Neuronal stem cell (in vitro differentiated cells): ENCODE measurements at places on chromosomes 7 and 10.

DNA sequence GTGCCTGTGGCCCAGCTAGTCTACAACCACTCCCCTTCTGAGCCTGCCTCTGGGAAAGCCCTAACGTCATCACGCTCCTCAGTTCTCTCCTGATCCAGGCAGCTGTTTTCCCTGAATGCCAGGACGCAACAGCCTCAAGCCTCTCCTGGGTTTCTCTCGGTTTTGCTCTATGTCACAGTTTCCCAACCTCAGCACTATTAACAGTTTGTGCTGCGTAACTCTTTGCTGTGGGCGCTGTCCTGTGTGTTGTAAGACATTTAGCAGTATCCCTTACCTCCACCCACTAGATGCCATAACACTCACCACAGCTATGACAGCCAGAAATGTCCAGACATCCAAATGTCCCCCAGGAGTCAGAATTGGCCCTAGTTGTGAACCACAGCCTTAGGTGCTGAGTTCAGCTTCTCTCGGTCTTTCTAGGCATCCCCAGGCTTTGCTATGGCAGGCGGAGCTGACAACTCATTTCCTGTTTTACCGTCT, 226.3 kb upstream of the NPVF start:
- no peak for DNase-seq
- no peak overlapping the region for H3K27ac ChIP-seq
- no peak overlapping the region for H3K4me3 ChIP-seq
- no peaks in the 10 kb centered on the region for H3K27me3 ChIP-seq

- H3K27ac ChIP-seq: no peak overlapping the region
- no peaks in the 10 kb centered on the region for H3K27me3 ChIP-seq
- no peak overlapping the region for H3K4me3 ChIP-seq
- peak; percentile 20 for DNase-seq
- no peaks in the 10 kb centered on the region for H3K4me1 ChIP-seq
These were observed 174.8 kb upstream of the FZD1 start for GRCh38 chr7:91089382-91089963.

DNA sequence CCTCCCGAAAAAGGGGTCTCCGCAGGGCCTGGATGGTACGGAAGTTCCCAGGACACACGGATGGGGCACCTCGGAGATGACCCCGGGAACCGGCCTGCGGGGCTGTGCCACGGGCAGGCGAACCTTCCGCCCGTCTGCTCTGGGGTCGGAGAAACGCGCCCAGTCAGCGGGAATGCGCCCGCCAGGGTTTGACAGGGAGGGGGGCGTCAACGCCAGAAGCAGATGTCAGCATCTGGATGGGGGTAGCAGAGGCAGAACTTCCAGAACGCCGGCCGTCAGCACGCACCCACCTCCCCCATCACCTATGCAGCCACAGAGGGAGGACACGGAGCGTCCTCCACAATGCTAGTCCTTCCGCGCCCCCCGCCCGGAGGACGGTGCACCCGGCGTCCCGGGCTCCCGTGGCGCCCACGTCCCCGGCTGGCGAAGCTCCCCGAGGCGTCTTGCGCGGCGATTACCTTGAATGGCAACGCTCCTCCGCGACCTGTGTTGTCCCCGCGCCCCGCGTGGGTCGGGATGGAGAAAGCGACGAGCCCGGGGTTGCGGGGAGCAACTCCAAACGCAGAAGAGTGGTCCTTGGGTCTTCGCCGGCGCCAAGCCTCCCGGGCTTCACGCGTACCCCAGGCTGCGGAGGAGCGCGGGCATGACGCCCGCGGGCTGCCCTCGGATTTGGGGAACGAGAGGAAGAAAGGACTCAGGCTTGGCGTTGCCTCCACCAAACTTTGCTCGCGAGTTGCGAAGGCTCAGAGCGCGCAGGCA, 561 bp downstream of the FGFR2 start:
- DNase-seq: peak; percentile 45
- H3K4me1 ChIP-seq: peaks cover 22% of the 10 kb centered on the region
- H3K27ac ChIP-seq: no peak overlapping the region
- peak overlapping the region; percentile 68 for H3K4me3 ChIP-seq
- peaks cover 30% of the 10 kb centered on the region for H3K27me3 ChIP-seq

DNA sequence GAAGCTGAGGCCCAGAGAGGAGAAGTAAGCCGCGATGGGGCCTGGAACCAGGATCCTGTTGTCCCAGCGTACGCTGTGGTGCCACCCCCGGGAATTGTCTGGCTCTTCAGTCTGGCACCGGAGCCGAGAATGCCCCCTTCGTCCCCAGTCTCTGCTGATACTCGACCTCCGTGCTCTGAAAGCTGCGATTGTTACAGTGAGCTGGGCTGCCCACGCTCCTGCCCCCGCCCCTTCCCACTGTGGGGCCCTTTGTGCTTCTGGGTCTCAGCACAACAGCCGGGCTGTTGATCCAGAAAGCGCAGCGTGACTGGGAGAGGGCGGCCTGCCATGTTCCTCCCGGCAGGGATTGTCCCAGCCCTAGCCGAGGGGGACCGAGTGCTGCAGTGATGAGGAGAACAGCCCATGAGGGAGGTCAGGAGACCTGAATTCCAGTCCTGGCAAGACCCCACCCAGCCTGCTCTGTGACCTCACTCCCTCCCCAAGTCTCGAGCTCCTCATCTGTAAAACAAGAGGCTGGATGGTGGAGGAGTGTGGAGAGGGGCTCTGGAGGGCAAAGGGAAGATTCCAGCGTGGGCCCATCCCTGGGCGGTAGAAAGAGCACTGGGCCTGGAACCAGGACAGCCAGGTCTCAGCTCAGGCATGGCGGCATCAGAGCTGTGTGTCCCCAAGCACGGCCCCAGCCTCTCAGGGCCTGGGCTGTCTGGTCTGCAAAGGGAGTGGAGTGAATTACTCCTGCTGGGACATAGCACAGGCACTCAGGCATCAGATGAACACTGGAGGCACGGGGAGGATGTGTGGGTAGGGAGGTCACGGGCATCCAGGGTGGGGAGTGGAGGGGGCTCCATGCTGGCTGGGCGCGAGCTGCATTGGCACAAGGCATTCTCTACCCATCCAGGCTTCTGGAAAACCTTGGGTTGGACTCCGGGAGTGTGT, 43.6 kb downstream of the TSPAN15 start:
- DNase-seq: no peak
- H3K27ac ChIP-seq: no peak overlapping the region
- H3K4me3 ChIP-seq: no peak overlapping the region
- H3K4me1 ChIP-seq: no peaks in the 10 kb centered on the region
- no peaks in the 10 kb centered on the region for H3K36me3 ChIP-seq

- H3K4me1 ChIP-seq: no peaks in the 10 kb centered on the region
- H3K36me3 ChIP-seq: peaks cover 4% of the 10 kb centered on the region
- no peak overlapping the region for H3K4me3 ChIP-seq
- DNase-seq: no peak
- H3K27me3 ChIP-seq: no peaks in the 10 kb centered on the region
- no peak overlapping the region for H3K27ac ChIP-seq
These were observed 15.1 kb downstream of the UPF2 start for GRCh38 chr10:12027539-12027938.

DNA sequence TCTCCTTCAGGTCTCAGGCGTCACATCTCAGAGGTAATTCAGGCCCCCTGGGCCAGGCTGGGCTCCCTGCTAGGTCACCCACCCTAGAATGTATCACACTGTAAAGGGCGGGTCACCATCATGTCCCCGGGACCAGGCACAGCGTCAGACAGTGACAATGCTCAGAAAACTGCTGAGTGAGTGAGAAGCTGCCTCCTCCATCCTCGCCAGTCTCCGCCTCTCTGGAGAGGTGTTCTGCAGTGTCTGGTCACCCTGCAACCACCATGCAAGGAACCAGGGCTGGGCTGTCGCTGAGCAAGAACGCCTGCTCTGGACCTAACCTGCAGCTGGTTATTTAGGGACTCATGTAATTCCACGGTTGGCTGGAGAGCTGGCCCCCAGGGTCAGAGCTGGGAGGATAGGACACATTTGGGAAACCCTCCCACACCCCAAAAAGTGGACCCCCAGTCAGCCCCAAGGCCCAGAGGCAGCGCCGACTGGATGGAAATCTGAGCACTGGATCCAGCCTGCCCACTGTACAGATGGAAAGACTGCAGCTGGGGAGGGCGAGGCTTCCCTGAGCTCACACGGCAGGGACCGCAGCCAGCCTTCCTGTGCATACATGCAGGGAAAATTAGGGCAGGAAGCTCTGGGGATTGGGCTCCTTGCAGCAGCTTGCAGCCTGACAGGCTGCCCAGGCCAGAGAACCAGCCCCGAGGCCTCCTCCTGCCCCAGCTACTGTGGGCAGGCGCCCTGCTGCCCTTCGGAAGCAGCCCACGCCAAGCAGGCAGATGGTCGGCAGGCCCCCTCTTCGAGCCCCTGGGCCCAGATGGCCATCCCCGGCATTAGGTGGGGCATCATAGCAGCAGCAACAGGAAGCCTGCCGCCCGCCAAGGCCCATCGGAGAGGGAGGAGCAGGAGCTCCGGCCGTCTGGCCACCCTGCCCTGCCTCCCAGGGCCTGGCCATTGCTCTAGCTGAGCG, 105.4 kb upstream of the ZMIZ1 start:
- H3K4me3 ChIP-seq: no peak overlapping the region
- no peaks in the 10 kb centered on the region for H3K27me3 ChIP-seq
- H3K27ac ChIP-seq: no peak overlapping the region
- H3K36me3 ChIP-seq: no peaks in the 10 kb centered on the region

GRCh38 chr10:119637631-119638030, 13.5 kb upstream of the BAG3 start:
- no peak overlapping the region for H3K4me3 ChIP-seq
- no peak for DNase-seq
- no peaks in the 10 kb centered on the region for H3K4me1 ChIP-seq
- no peaks in the 10 kb centered on the region for H3K36me3 ChIP-seq

DNA sequence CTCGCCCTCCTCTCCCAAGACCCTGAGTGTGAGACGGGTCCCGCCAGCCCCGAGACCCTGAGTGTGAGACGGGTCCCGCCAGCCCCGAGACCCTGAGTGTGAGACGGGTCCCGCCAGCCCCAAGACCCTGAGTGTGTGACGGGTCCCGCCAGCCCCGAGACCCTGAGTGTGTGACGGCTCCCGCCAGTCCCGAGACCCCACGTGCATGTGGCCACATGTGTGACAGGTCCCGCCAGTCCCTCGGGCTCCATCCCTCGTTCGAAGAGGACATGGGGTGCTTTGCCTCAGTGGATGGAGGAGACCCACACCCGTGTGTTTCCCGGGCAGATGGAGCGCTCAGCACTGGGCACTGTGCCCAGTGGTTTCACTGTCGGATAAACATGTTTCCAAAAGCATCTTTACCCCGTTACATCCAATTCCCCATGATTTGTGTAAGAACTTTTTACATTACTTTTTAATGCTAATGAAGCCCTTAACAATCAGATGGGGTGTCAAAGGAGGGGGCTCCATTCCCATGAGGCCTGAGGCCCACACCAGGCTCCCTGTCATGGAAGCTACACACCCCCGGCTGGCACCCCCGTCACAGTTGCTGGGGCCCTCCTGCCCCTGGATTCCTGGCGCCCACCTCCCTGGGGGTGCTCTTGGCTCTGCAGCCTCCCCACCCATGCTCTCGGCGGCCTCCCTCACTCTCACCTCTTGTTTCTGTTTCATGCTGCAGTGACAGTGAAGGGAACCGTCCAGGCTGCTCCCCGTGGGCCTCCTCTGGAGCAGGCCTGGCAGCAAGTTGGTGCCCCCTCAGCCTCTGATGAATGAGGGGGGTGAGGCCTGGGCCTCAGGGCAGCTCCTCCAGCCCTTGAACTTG, 48.5 kb upstream of the CFAP46 start:
- DNase-seq: no peak
- H3K27me3 ChIP-seq: no peaks in the 10 kb centered on the region
- H3K4me3 ChIP-seq: no peak overlapping the region
- no peaks in the 10 kb centered on the region for H3K36me3 ChIP-seq

DNA sequence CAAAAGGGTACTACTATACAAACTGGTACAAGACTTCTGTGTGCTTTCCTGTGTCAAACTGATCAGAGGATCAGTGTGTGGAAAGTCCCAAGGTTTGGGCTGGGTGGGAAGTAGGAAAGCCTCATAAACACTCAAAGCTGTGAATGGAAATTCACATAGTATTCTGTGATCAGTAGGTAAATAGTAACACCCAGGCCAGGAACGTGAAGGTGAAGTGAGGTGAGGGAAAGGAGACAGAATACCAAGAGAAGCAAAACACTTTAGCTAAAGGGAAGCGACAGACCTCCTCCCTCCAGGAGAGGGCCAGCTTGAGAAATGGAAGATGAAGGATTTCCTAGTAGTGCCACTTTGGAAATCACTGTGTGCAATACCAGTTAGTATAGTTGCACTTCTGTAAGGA, 451.9 kb downstream of the KCNMA1 start:
- no peaks in the 10 kb centered on the region for H3K36me3 ChIP-seq
- no peak overlapping the region for H3K4me3 ChIP-seq
- no peak for DNase-seq
- no peaks in the 10 kb centered on the region for H3K4me1 ChIP-seq
- H3K27me3 ChIP-seq: no peaks in the 10 kb centered on the region
- H3K27ac ChIP-seq: no peak overlapping the region

- no peak overlapping the region for H3K27ac ChIP-seq
- H3K4me3 ChIP-seq: no peak overlapping the region
- DNase-seq: no peak
- H3K27me3 ChIP-seq: no peaks in the 10 kb centered on the region
- no peaks in the 10 kb centered on the region for H3K36me3 ChIP-seq
These were observed 4.9 kb downstream of the KIAA1217 start for GRCh38 chr10:24213881-24214280.

- H3K4me3 ChIP-seq: no peak overlapping the region
- H3K27me3 ChIP-seq: no peaks in the 10 kb centered on the region
- H3K27ac ChIP-seq: no peak overlapping the region
These were observed 71.7 kb downstream of the KIF20B start for GRCh38 chr10:89773081-89773480.

- no peaks in the 10 kb centered on the region for H3K36me3 ChIP-seq
- no peak for DNase-seq
- no peak overlapping the region for H3K27ac ChIP-seq
- no peak overlapping the region for H3K4me3 ChIP-seq
These were observed 490.4 kb upstream of the SEMA3A start for GRCh38 chr7:84684836-84685480.

DNA sequence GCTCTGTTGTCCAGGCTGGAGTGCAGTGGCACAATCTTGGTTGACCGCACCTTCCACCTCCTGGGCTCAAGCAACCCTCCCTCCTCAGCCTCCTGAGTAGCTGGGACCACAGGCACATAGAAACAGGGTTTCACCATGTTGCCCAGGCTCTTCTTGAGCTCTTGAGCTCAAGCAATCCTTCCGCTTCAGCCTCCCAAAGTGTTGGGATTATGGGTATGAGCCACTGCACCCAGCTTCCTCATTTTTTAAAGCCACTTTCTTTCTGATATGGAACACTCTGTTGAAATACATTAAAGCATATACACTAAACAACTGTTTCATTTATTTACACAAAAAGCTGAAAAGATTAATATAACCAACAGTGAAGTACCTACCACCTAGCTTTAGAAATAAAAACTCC, 117.2 kb downstream of the CLEC2L start:
- H3K27ac ChIP-seq: no peak overlapping the region
- no peaks in the 10 kb centered on the region for H3K27me3 ChIP-seq
- no peaks in the 10 kb centered on the region for H3K4me1 ChIP-seq
- no peak overlapping the region for H3K4me3 ChIP-seq

GRCh38 chr7:156305351-156305750, 335.2 kb upstream of the RNF32 start:
- H3K4me1 ChIP-seq: no peaks in the 10 kb centered on the region
- DNase-seq: no peak
- no peak overlapping the region for H3K4me3 ChIP-seq
- H3K27me3 ChIP-seq: no peaks in the 10 kb centered on the region
- no peaks in the 10 kb centered on the region for H3K36me3 ChIP-seq

GRCh38 chr7:141648276-141649114, 53.5 kb downstream of the DENND11 start:
- no peak overlapping the region for H3K4me3 ChIP-seq
- H3K4me1 ChIP-seq: peaks cover 11% of the 10 kb centered on the region
- H3K36me3 ChIP-seq: peaks cover 53% of the 10 kb centered on the region
- DNase-seq: no peak
- H3K27me3 ChIP-seq: no peaks in the 10 kb centered on the region

- H3K4me3 ChIP-seq: no peak overlapping the region
- peaks cover 2% of the 10 kb centered on the region for H3K27me3 ChIP-seq
- no peak for DNase-seq
- no peaks in the 10 kb centered on the region for H3K4me1 ChIP-seq
These were observed 10.2 kb downstream of the HIPK2 start for GRCh38 chr7:139767561-139767982.
